ENCODE measurements at places on chromosomes 7 and 10. TPM values are rescaled to one million over a fixed set of nuclear protein-coding genes. Genes with fewer than 3 reads are reported as not detected.

The SAMD9L gene
- 0.99 TPM for total RNA-seq

The WNT8B gene
- not detected for total RNA-seq

The C10orf53 gene
- total RNA-seq, result not detected

The TAS2R39 gene
- not detected for total RNA-seq

The CCL24 gene
- total RNA-seq, result not detected

The ADCY1 gene
- total RNA-seq, result 0.16 TPM

The CDHR3 gene
- total RNA-seq, result 1.8 TPM

The AGR3 gene
- not detected for total RNA-seq

The CUZD1 gene
- total RNA-seq, result 0.39 TPM

The MYO1G gene
- not detected for total RNA-seq
